ENCODE measurements at places on chromosomes 4 and X.
A peak's percentile ranks its signal among the peaks of the same experiment; 100 is the strongest.

GRCh38 chr4:14915018-14915417 is 87.3 kb upstream of the CPEB2 start:
- no peak for DNase-seq

DNA sequence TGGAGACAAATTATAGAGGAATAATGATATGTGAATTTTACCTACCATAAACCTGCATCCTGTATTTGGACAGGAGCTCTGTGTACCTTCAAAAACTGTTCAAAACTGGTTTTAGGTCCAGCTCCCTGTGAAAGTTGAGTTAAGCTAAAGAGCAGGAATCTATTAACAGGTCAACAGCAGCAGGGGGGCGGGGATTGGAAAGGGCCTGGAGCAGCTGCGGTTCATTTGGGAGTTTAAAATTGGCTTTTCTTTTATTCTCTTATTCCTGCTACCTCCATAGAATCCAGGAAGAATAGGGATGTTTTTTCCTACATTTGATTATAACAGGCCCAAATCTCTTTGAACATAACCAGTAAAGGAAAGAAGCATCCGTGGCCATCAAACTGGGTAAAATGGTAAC is 23.8 kb downstream of the SHROOM3 start:
- DNase-seq, result no peak

GRCh38 chrX:110175146-110175545 is 142.7 kb downstream of the AMMECR1 start:
- no peak for DNase-seq

DNA sequence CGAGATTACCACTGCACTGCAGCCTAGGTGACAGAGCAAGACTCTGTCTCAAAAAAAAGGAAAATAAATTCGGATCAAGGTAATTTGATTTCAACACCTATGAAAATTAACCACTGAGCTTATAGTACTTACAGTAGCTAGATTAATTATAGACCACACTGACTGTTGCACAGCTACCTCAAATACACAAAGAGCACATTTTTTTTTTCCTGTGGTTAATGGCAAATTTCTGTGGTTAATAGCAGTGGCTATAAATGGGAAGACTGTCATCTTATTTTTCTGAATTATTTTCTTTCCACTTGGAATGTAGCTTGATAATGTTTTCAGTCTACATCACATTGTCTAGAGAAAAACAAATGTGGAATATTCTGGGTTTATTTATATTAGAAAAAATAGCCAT is 1661.6 kb upstream of the PCDH7 start:
- DNase-seq, result no peak

DNA sequence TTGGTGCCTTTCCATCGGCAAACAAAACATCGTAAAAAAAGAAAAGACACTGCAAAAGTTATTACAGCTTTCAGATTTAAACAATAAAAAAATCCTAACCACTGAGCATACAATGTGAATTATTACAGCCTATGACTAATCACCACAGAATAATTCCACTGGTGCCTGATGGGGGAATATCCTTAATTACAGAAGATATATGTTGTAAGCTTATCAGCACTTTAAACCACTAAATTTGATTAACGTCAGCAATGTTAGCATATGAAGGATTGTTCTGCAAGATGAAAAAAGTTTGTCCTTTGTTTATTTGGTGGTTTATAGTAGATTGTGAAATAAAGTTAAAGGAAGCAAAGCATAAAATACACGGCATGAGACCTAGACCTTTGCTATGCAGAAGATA is 210.2 kb upstream of the ADAMTS3 start:
- no peak for DNase-seq

DNA sequence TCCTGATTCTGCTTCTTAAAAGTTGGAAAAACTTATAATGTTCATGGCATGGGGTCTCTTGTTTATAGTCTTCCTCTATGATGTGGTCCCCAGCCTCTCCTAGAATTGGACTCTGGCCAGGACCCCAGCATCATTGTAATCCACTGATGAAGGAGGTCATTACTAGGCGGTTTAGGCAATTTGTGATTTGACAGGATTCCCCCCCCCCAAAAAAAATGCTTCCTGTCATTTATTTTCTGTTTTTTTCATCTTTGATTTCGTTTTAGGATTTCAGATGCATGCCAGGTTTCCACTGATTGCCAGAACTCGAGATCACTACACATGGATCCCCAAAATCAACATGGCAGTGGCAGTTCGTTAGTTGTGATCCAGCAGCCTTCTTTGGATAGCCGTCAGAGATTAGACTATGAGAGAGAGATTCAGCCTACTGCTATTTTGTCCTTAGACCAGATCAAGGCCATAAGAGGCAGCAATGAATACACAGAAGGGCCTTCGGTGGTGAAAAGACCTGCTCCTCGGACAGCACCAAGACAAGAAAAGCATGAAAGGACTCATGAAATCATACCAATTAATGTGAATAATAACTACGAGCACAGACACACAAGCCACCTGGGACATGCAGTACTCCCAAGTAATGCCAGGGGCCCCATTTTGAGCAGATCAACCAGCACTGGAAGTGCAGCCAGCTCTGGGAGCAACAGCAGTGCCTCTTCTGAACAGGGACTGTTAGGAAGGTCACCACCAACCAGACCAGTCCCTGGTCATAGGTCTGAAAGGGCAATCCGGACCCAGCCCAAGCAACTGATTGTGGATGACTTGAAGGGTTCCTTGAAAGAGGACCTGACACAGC is 4.9 kb downstream of the SPRY1 start:
- no peak for DNase-seq

DNA sequence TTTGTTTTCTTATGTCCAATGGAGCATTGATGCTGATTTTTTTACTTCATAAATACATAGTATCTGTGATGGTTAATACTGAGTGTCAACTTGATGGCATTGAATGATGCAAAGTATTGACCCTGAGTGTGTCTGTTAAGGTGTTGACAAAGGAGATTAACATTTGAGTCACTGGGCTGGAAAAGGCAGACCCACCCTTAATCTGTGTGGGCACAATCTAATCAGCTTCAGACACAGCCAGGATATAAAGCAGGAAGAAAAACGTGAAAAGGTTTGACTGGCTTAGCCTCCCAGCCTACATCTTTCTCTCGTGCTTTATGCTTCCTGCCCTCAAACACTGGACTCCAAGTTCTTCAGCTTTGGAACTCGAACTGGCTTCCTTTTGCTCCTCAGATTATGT is 230.6 kb upstream of the SPRY1 start:
- no peak for DNase-seq

GRCh38 chrX:49230500-49231232 is 2.5 kb downstream of the CACNA1F start:
- peak; percentile 23 for DNase-seq

DNA sequence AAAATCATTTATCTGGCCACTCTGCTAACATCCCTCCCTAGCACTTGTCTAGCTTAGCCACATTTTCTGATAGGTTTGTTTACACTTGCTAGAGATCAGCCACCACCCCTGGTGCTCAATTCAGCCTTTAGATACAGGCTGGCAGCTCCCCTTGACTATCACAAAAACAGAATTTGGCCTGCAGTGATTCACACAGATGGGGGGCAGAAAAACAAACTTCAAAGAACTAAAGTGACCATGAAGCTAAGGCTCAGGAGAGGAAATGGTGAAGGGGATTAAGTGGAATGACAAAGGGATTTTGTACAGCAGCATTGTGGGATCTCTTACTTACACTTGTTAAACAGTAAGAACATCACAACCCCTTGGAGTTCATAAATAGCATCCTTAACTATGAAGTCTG is 1718.0 kb upstream of the PCDH7 start:
- DNase-seq, result no peak

DNA sequence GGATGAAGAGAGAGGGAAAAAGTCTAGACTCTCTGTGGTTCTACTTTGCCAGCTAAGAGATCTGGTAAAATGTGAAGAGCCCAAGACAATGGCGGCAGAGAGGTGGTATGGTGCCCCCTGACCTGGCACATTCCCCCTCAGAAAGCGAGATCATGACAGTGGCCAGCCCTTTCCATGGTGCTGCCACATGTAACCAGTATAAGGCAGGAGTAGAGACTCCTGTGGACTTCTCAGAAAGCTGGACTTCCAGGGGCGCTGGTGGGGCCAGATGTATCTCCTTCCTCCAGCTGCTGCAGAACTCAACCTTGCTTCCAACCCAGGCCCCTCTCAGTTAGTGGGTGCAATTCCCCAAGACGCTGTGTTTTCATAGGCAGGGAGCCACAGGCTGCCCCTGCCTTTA is 9.6 kb downstream of the CTAG1A start:
- DNase-seq, result no peak

DNA sequence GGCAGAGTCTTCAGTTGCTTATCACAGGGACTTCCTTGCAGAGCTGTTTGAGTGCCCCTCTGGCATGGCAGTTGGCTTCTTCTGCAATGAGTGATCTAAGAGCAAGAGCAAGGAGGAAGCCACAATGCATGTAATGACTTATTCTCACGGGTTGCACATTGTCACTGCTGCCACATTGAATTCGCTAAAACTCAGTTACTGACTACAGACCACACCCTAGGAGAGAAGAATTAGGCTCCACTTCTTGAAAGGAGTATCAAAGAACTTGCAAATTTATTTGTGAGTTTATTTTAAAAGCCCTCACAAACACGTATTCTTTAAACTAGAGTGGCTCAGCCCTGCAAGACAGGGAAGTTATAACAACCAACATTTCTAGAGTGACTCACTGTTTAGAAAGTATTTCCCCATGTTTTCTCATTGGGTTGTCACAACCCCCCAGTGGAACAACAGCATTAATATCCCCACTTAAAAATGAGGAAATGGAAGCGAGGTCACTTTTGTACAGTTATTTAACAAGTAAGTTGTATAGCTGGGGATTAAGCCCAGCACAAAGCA is 32.4 kb upstream of the RBPJ start:
- no peak for DNase-seq

- DNase-seq, result no peak
Measured at GRCh38 chr4:171956678-171957077, 143.5 kb downstream of the GALNTL6 start.

DNA sequence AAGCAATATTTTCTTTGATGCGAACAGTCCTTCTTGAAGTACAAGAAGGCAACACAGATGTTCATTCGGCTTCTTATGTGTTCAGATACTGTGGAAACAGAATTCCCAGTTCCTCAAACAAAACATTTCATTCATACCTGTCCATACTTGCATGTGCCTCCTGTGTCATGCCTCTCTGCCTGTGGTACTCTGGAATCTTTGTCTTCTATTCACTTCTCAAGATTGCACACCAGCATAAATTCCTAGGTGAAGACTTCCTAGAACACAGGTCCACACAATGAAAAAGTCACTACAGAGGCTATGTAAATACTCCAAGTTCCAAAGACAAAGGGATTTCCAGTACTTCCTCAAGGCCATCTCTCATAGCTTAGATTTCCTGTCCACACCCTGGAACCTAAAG is 367.2 kb downstream of the AFF2 start:
- no peak for DNase-seq

GRCh38 chr4:103046416-103047290 is 27.1 kb upstream of the SLC9B1 start:
- DNase-seq, result peak; percentile 5

- no peak for DNase-seq
Measured at GRCh38 chrX:2192584-2193272, 308.0 kb downstream of the DHRSX start.
